ENCODE measurements at places on chromosomes 1 and 21.

- no peak for DNase-seq
These were observed 323.2 kb downstream of the LRRIQ3 start for GRCh38 chr1:73874806-73875205.

DNA sequence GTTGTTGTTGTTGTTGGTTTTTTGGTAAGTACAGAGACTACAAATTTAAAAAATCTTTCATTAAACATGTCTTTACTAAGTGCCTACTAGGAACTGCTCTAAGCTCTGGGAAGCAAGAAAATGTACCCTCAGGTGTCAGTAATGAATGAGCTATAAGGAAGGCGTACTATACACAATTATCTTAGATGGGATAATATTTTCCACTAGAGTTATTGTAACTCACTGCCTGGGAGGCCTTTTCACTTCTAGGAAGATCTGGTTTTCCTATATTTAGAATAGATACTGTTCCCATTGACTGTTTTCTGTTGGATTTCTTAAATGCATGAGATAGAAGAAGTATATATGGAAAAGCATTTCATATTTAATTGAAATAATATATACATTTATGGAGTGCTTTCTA, 19.6 kb downstream of the CLIC4 start:
- no peak for DNase-seq

GRCh38 chr1:35935442-35936388, 4.8 kb downstream of the AGO3 start:
- no peak for DNase-seq

GRCh38 chr1:117566556-117566955, 39.3 kb upstream of the TENT5C start:
- no peak for DNase-seq

- no peak for DNase-seq
These were observed 372.9 kb upstream of the RUNX1 start for GRCh38 chr21:35422011-35422410.

GRCh38 chr1:4711416-4712275, 57.2 kb downstream of the AJAP1 start:
- DNase-seq = no peak

DNA sequence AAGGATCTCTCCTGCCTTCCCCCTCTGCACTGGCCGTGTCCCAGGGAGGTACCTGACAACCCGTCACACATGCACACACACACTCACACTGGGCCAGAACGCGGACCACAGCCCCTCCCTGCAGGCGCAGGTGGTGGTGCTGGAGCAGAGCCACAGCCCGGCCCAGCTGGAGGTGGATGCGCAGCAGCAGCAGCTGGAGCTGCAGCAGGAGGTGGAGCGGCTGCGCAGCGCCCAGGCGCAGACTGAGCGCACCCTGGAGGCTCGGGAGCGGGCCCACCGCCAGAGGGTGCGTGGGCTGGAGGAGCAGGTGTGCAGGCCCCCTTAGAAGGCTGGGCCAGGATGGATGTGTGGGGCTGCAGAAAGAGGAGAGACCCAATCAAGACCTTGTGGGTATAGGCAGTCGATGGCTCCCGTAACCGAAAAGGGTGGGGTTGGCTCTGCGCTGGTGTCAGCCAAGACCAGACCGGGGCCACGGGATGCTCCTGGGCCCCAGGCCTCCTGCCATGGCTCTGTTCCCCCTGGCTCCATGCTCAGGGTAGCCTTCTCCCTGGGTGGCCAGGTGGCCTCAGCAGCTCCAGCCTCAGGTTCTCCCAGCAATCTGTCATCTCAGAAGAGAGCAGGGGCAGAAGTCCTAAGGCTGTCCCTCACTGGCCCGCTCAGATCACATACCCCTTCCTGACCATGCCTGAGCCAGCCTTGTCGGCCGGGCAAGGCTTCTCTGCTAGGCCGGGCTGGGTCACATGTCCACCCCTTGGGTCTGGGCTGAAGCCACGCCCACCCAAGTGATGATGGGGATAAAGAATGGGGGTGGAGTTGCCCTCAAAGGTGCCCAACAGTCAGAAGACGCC, 8.9 kb downstream of the MFAP2 start:
- no peak for DNase-seq

- DNase-seq = no peak
These were observed 15.6 kb downstream of the RPS27 start for GRCh38 chr1:154006136-154006535.

DNA sequence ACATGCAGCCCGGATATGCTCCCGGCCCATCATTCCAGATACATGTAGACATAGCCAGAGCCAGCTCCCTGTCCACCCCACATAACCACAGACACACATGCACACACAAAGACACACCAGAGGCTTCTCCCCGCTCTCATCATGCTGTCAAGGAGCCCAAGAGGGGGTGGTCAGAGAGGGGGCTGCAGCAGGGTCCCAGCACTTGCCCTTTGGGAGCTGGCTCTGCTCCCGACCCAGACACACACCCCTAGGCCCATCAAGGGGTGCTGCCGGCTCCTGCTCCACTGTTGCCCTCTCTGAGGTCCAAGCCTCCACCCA, 2.6 kb downstream of the PTAFR start:
- no peak for DNase-seq

- no peak for DNase-seq
These were observed 47.5 kb upstream of the PWP2 start for GRCh38 chr21:44059710-44060109.

GRCh38 chr21:43211760-43212115, 42.9 kb downstream of the CRYAA start:
- DNase-seq = peak; percentile 18

GRCh38 chr1:71676979-71677925, 596.4 kb upstream of the ZRANB2 start:
- no peak for DNase-seq
